ENCODE measurements at places on chromosomes 5 and 9.

DNA sequence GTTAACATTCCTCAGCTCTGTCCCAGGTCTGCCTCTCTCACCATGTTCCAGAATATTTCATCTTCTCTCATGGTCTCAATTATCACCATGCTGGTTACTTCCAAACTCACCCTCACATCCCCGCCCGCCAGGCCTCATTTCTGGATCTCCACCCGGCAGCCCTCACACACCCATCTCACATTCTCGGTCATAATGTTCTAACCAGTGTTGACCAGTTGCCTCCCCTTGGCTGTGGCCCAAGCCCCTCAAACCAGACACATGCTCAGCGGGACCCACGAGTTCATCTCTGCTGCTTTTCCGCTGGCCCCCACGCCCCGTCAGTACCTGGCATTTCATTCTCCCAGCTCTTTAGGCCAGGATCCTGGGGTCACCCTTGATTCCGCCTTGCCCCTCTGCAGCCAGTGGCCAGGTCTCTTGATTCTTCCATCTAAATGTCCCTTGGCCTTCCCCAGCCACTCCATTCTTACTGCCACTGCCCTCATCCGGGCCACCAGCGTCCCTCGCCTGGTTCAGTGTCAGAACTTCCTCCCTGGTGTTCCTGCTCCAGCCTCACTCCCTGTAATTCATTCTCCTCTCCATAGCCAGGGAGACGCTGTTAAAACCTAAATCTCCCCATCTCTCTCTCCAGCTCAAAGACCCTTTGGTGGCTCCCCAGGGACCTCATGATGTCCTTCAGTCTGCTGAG is 141.7 kb downstream of the MVB12B start:
- no peak for DNase-seq

DNA sequence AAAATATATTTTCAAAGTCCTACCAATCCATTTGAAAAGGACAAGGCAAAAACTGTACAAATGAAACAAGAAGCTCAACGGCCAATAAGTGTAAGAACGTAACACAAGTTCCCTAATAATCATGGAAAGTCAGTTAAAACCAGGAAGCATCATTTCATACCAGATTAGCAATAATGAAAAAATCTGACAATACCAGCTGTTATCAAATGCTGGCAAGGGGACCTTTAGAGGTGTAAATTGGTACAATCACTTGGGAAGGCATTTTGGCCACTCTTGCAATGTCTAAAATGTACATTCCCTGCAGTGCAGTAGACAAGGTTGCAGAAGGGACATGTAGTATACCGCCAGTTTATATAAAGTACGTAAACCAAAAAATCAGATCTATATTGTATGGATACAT is 10.1 kb upstream of the SEMA5A start:
- DNase-seq: no peak

- DNase-seq: no peak
Measured at GRCh38 chr5:160445132-160445531, 23.5 kb downstream of the PTTG1 start.

DNA sequence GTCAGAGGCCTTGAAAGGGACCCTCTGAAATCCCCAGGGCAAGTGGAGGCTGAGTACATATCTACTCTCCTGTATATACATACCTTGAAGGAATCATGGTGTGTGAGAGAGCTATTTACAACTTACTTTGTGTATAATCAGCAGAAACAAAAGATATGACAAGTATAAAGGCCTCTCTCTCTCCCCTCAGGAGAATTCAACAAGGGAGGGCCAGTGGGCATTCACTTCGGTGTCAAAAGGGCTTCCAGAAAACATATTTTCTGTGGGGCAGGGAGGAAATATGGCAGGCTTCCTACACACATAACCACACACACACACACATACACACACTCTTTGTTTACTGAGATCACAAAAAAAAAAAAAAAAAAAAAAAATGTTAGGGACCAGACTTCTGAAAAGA is 181.7 kb downstream of the BNC2 start:
- no peak for DNase-seq

GRCh38 chr5:159752622-159753275 is 163.5 kb upstream of the ADRA1B start:
- no peak for DNase-seq

GRCh38 chr9:37905776-37906175 is 1.8 kb upstream of the SLC25A51 start:
- no peak for DNase-seq

DNA sequence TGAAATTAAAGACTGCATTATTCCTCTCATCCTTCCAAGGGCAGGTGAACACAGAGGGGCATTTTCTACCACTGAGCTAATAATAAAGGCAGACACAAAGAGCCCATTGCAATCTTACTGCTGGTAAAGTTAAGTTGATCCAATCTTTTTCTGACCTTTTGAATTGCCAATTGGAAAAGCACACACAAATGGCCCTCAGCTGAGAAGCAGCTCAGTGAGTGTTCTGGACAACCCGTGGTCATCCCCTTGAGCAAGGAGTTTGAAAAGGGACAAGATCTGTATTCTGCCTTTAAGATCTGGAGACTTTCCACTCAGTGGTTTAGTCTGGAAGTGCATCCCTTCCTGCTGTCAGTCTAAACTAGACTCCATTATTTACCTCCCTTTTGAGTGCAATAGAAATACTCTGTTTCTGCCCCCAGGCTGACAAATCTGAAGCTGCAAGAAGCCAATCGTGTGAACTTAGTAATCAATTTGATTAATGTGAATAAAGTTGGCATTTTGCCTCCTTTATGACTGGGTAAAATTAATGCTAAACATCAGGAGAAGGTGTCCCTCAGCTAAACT is 835.7 kb downstream of the MAT2B start:
- no peak for DNase-seq
